Endothelial cell of umbilical vein (primary cell): ENCODE measurements at places on chromosomes 11 and 22. TPM values are rescaled to one million over a fixed set of nuclear protein-coding genes. Genes with fewer than 3 reads are reported as not detected.

The EML3 gene
- total RNA-seq: 101 and 110 TPM in 2 replicates

The KDM4E gene
- not detected in 2 replicates for total RNA-seq

The SEC14L2 gene
- total RNA-seq: 22.7 and 28.8 TPM in 2 replicates

The C1QTNF4 gene
- 1.7 and 1.8 TPM in 2 replicates for total RNA-seq

The LRRN4CL gene
- 0.20 and 0.37 TPM in 2 replicates for total RNA-seq

The SWAP70 gene
- total RNA-seq: 156 and 165 TPM in 2 replicates

The MS4A7 gene
- not detected in 2 replicates for total RNA-seq

The FOSL1 gene
- 52.6 and 53.8 TPM in 2 replicates for total RNA-seq

The PDGFB gene
- 240 and 273 TPM in 2 replicates for total RNA-seq

The CLDN5 gene
- 165 and 198 TPM in 2 replicates for total RNA-seq

The TRIM6 gene
- 4.8 and 5.6 TPM in 2 replicates for total RNA-seq

The FUT4 gene
- total RNA-seq: 4.4 and 5.3 TPM in 2 replicates

The SMIM35 gene
- total RNA-seq: not detected in 2 replicates

The GUCY1A2 gene
- 0.02 and 0.12 TPM in 2 replicates for total RNA-seq

The DERL3 gene
- 2.4 and 3.4 TPM in 2 replicates for total RNA-seq

The JHY gene
- total RNA-seq: 3.9 and 4.6 TPM in 2 replicates

The OR10AG1 gene
- not detected in 2 replicates for total RNA-seq

The MIAT gene
- total RNA-seq: 0.53 and 0.80 TPM in 2 replicates

The SEZ6L gene
- total RNA-seq: not detected in 2 replicates

The FOLH1 gene
- 0.53 and 1.4 TPM in 2 replicates for total RNA-seq

The SAA2 gene
- total RNA-seq: not detected in 2 replicates

The POLD3 gene
- 23.6 and 25.2 TPM in 2 replicates for total RNA-seq

The KIAA1671 gene
- total RNA-seq: 78.9 and 85.1 TPM in 2 replicates

The GRK2 gene
- total RNA-seq: 62.3 and 66.9 TPM in 2 replicates

The PRG3 gene
- not detected in 2 replicates for total RNA-seq

The MMP8 gene
- not detected in 2 replicates for total RNA-seq

The PHOX2A gene
- not detected in 2 replicates for total RNA-seq

The IGLL1 gene
- total RNA-seq: not detected in 2 replicates

The KCNK4 gene
- total RNA-seq: 0.44 TPM in 1 of 2 replicates, not detected in the other

The OR56A1 gene
- total RNA-seq: not detected in 2 replicates

The EPS8L2 gene
- total RNA-seq: 6.0 and 12.5 TPM in 2 replicates

The MADD gene
- 36.8 and 38.5 TPM in 2 replicates for total RNA-seq

The UPK3A gene
- total RNA-seq: not detected in 2 replicates

The DLG2 gene
- 1.1 and 2.0 TPM in 2 replicates for total RNA-seq

The CRYBB2 gene
- total RNA-seq: 1.4 TPM in 1 of 2 replicates, not detected in the other

The SLC17A6 gene
- not detected in 2 replicates for total RNA-seq

The SFI1 gene
- 38.3 and 46.4 TPM in 2 replicates for total RNA-seq

The MRGPRX4 gene
- total RNA-seq: not detected in 2 replicates

The KIRREL3 gene
- total RNA-seq: not detected in 2 replicates

The ROBO4 gene
- 464 and 474 TPM in 2 replicates for total RNA-seq

The MYOD1 gene
- not detected in 2 replicates for total RNA-seq

The TSKU gene
- 16.2 and 22.5 TPM in 2 replicates for total RNA-seq

The OR10A2 gene
- not detected in 2 replicates for total RNA-seq

The GLB1L3 gene
- not detected in 2 replicates for total RNA-seq

The PIH1D2 gene
- 1.3 and 1.8 TPM in 2 replicates for total RNA-seq
